Mammary microvascular endothelial cell (primary cell): ENCODE measurements at places on chromosomes 1 and 21. TPM values are rescaled to one million over a fixed set of nuclear protein-coding genes. Genes with fewer than 3 reads are reported as not detected.

PTGFRN gene
- total RNA-seq = 9.0 and 13.8 TPM in 2 replicates

TTC24 gene
- total RNA-seq = not detected in 2 replicates

SMCP gene
- not detected in 2 replicates for total RNA-seq

DDAH1 gene
- 66.0 and 66.1 TPM in 2 replicates for total RNA-seq

NPR1 gene
- total RNA-seq = 14.5 and 15.3 TPM in 2 replicates
